ENCODE measurements at places on chromosomes 16 and 17.

DNA sequence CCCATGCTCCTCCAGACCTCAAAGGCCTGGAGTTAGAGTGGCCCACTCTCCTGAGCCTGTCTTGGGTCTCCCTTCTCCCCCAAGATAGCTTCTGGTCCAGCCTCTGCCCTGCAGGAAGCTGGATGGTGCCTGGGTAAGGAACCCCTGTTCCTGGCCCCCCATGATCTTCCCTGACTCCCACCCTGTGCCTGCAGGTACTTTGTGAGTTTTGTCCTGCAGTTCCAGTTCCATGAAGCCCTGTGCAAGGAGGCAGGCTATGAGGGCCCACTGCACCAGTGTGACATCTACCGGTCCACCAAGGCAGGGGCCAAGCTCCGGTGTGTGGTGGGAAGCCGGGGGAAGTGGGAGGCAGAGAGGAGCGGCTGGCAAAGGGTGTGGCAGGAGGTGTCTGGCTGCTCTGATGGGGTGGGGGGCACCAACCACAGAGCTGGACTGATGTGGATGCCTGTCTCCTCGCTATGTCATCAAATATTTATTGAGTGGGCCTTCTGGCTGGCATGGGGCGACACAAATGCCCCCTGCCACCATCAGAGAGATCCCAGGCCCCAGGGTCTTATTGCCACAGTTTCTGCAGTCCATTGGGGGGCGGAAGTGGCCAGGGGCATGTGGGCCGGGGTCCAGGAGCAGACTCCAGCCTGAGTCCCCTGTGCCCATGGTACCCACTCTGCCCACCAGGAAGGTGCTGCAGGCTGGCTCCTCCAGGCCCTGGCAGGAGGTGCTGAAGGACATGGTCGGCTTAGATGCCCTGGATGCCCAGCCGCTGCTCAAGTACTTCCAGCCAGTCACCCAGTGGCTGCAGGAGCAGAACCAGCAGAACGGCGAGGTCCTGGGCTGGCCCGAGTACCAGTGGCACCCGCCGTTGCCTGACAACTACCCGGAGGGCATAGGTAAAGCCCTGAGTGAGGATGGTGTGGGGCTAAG lies 7.1 kb downstream of the ACE start:
- DNase-seq, result no peak

DNA sequence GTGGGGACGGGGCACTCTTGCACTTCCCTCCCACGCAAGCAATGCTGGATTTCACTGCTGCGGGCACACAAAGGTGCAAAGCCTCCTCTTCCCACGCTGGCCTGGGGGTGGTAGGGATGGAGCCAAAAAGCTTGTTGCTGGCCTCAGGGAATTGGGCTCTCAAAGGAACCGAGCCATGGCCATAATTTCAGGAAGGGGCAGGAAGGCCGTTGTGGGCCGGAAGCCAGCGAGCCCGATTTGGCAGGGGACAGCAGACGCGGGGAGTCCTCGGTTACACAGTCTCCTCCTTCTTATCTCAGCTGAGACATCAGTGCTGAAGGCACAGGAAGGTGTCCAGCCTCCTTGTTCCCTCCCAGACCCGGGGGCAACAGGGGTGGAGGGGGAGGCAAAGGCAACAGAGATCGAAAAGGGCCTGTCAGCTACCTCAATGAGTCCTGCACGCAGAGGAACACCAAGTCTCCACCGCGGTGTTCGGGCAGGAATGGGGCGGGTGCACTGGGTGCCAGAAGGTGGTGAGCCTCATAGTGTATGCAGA lies 59.5 kb downstream of the SLFN11 start:
- no peak for DNase-seq

GRCh38 chr16:54957403-54958166 lies 26.9 kb downstream of the IRX5 start:
- no peak for DNase-seq

GRCh38 chr16:8859913-8860881 lies 8.6 kb downstream of the CARHSP1 start:
- DNase-seq, result no peak

- DNase-seq, result no peak
Observed at GRCh38 chr16:87360862-87361610, 22.5 kb downstream of the FBXO31 start.

DNA sequence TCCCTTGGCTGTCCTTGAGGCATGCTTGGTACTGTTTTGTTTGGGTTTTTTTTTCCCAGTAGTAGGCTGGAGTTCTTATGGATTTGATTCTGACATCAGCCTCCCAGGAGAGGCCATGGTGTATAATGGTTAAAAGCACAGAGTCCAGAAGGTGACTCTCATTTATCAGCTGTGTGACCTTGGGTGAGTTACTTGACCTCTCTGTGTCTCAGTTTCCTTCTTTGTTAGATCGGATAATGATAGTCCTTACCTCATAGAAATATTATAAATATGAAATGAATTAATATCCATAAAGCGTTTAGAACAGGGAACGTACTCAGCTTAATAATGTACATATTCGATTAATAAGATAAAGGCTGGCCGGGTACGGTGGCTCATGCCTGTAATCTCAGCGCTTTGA lies 370.7 kb upstream of the HSBP1 start:
- DNase-seq, result no peak

DNA sequence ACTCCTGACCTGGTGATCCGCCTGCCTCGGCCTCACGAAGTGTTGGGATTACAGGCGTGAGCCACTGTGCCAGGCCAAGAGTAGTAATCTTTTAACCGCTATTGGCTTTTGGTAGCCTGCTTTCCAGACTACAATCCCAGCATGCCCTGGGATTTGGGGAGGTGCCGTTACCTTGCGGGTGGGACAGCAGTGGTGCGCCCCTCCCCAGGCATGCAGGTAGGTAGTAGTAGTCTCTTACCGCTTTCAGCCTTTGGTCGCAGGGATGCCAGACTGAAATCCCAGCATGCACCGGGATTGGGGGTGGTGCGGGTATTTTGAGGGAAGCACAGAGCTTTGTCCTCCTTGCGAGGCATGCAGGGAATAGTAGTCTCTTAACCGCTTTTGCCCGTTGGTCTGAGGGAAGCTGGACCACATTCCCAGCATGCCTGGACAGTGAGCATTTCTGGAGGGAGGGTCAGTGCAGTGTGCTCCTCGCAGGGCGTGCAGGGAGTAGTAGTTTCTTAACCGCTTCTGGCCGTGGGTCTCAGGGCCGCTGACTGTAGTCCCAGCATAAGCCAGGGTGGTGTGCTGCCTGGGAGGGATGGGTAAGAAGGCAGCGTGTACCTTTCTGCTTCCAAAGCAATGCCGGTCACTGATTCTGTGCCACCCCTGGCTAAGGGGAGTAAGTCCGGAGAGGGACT lies 1686.8 kb downstream of the TP53TG3F start:
- no peak for DNase-seq

GRCh38 chr17:13393841-13394710 lies 207.7 kb downstream of the HS3ST3A1 start:
- DNase-seq, result no peak

- no peak for DNase-seq
Observed at GRCh38 chr16:53888222-53888621, 184.3 kb downstream of the FTO start.

GRCh38 chr17:55320594-55321426 lies 56.0 kb downstream of the HLF start:
- no peak for DNase-seq

Measured in renal pelvis (tissue), 12 donors.